ENCODE measurements at places on chromosomes 1 and 21.

DNA sequence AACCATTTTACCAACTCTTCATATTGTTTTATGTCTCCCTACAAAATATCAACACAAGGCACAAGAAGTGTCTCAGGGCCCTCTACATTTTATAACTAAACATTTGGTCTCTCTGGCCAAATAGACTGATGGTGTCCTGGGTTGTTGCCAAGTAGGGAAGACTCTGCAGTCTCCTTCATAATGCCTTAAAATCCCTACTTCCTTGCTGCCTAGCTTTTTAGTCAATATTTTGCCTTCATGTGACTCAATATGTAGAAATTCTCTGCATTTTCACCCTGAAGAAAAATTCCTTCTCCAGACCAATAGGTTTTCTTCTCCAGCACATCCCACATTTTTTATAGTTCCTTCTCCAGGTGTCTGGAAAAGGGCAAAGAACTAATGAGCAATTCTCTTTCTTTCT lies 72.6 kb upstream of the IPO9 start:
- no peak for DNase-seq

GRCh38 chr1:30639881-30640452 lies 83.4 kb downstream of the MATN1 start:
- DNase-seq, result no peak

DNA sequence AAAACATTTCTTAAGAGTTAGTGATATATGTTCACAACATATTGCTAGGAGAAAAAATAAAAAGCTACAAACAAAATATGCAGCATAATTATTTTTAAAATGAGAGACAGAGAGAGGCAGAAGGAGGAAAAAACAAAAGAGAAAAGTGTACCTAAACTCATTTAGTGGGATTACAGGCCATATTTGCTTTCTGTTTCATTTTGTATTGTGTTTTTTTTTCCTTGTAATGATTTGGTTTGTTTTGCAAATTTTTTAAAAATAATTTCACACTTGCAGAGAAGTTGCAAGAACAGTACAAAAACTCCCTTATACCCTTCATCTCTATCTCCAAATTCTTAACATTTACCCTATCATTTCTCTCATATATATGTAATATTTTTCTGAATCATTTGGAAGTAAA lies 65.0 kb downstream of the LBR start:
- DNase-seq, result no peak

GRCh38 chr1:1577367-1578011 lies 2.8 kb upstream of the SSU72 start:
- DNase-seq, result no peak

- no peak for DNase-seq
Observed at GRCh38 chr1:184813528-184814089, 59.0 kb upstream of the EDEM3 start.

GRCh38 chr1:15678578-15678977 lies 5.5 kb upstream of the PLEKHM2 start:
- peak; percentile 41 for DNase-seq

GRCh38 chr1:163231385-163231784 lies 28.7 kb upstream of the RGS5 start:
- no peak for DNase-seq

DNA sequence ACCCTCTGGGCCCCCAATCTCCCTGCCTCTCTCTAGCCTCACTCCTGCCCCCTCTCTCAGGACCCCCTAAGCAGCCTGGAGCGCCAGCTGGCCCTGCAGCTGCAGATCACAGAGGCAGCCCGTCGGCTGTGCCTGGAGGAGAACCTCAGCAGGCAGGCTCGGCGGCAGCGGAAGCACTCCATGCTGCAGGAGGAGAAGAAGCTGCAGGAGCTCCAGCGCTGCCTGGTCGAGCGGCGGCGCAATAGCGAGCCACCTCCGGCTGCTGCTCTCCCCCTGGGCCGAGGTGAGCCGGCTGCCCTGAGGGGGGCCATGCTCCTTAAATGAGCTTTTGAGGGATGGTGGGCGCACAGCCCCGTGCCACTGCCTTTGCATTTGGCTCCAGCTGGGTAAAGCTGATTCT lies 6.2 kb downstream of the INAVA start:
- no peak for DNase-seq

GRCh38 chr1:193960499-193960898 lies 774.1 kb upstream of the B3GALT2 start:
- DNase-seq, result no peak

DNA sequence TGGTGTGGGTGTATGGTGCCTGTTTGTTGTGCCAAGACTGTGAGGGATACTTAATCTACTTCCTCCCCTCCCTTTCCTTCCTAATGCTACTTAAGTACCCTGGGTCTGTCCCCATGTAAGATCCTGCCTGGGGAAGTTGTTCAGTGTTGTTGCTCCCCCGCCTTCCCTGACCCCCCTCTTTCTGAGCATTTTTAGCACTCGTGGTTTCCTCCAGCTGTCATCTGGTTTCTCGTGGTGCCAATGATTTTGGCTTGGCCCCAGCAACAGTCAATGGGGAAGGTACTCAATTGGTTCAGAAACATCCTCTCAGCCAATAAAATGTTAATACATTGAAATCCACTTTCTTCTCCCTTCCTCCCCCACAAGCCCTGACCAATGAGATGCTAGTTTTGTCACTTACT lies 8.0 kb upstream of the B4GALT3 start:
- DNase-seq, result no peak

- peak; percentile 16 for DNase-seq
Observed at GRCh38 chr1:66253330-66253921, 280.5 kb upstream of the SGIP1 start.

DNA sequence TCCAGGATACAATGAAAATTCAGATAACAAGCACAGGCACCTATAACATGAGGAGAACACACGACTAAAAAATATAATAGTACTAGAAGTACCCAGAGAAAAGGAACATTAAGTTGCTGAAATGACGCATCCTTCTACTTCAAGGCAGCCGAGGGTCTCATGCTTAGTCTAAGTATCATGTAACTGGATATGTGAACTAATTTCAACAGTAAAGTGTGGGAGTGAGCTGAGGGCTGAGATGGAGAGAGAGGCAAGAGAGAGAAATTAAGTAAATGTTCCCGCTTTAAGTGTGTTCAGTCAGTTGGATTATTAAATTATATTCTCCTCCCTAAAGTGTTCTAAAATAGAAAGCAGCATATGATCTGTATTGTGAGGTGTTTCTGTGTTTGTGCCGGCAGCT lies 152.2 kb upstream of the KRTAP19-8 start:
- no peak for DNase-seq

DNA sequence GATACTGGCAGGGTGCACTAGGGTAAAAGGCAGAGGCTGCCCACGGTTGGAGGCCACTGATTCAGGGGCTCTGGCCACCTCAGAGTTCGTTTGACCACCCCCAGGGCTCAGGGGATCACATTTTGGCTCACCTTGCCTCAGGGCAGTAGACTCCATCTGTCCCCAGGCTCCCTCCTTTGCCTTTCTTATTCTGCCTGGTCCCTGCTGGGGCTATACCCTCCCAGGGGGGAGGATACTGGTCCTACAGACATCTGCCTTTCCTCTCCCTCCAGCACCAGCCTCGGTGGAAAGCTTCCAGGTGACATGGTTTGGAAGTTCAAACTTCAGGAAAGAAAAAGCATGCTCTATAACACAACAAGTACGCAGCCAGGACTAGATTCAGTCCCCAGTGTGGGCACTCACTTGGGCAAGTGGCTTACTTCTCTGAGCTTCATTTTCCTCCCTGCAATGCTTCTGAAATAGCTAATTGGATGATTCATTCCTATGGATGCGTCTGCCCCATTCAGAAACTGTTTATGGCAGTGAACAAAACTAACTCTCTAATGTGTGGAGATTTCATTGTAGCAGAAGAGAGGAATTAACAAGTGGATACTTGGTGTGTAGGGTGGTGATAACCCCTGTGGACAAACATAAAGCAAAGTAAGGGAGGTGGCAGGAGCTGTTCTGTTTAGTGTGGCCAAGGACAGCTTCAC lies 154.8 kb downstream of the TRABD2B start:
- no peak for DNase-seq

DNA sequence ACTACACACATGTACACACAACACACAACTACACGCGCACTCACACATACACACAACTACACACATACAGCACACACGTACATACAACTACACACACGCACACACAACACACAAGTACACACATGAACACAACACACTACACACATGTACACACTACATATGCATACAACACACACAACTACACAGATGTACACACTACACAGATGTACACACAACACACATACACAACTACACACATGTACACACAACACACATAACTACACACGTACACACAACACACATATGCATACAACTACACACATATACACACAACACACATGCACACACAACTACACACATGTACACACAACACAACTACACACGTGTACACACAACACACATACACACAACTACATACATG lies 318.6 kb downstream of the CAMTA1 start:
- DNase-seq, result no peak

- peak; percentile 22 for DNase-seq
Observed at GRCh38 chr1:22861764-22862440, 110.8 kb downstream of the LACTBL1 start.

DNA sequence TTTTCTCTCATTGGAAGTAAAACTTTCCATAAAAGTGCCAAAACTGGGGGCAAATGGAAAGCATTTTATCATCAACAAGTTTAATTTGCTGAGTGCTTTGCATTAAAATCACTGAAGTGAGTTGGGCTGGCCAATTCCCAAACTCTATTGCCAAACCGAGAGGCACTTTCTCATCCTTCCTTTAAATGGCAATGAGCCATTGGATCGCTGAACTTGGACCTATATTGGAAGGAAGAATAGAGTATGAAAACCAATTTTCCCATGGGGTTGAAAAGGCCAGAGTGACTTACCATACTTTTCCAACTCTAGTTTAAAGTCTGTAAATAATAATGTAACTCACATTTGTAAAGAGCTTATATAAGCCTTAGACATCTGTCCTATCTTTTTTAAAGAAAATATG lies 189.1 kb upstream of the C1orf87 start:
- no peak for DNase-seq

DNA sequence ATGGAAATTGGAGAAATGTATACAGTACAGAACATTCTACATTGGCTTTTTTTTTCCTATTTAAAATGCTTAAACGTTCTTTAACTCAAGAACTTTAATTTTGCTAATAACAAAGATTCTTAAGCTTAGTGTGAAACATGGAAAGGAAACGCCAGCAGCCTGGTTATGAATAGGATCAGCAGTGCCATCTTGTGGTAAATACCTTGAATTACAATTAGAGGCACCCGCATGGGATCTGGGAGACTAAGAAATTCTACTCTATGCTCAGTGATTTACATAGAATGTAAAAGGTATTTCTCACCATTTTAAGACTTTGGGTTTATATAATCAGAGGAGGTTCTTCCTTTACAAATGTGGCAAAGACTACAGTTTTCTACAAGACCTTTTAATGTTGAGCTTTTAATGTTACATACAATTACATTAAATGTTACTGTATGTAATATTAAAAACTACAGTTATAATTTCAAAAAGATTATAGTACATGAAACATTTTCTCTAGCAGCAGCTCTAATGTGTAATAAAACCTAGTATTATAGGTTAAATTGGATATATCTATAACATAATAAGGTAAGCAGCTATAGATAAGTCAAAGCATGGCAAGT lies 32.1 kb upstream of the APOBEC4 start:
- DNase-seq, result no peak

GRCh38 chr1:101507547-101507971 lies 270.7 kb downstream of the S1PR1 start:
- DNase-seq, result peak; percentile 6

DNA sequence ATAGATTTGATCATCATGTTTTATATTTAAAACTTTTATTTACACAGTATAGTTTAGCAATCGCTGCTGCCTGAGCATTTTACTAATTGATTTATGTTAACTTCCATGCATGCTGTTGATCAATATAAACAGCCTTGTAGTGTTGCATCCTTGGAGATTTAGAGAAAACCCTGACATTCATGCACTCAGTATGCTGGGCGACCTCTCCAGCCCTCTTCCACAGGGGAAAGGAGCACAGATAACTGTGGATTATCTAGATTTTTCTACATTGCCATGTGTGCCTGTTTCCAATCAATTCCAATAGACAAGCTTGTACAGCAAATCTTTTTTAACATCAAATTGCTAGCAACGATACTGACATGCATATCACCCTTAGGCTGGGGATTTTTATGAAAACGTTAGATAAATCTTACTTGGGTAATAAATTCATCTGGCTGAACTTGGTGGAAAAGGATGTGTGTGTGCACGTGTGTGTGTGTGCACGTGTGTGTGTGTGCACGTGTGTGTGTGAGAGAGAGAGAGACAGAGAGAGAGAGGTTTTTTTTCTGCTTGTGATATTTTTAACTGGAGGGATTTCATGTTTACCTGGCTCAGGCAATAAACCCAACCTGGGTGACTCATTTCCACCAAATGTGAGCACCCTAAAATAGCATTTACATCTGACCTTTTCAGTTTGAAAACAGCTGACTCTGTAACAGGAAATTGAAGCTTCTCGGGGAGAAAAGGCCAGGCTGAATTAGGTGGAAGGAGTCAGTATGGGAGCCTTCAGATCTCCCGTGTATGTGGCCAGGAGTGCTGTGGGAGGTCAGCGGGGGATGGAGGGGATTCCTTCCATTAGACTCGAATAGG lies 339.8 kb downstream of the PRDM2 start:
- no peak for DNase-seq

DNA sequence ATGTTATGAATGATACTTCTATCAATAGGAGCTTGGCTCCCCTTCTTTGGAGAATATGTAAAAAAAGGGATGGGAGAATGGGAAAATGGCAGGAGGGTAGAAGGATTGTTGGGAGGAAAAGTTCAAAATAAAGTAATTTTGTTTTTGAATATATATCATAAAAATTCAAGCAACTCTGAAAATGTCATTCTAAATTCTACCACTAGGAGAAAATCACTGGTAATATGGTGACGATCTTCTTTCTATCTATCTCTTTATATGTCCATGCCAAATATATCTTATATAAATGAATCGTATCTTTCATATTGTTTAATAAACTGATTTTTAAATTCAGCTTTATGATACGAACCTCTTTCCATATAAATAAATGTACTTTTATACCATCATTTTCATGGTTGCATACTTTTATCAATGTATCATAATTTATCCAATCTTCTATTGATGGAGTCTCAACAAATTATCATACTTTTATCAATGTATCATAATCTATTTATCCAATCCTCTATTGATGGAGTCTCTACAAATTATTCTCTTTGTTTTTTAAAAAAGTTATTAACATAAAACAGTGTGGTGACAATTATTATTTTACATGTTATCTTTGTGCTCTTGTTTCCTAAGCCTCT lies 73.7 kb upstream of the MARK1 start:
- no peak for DNase-seq

- DNase-seq, result peak; percentile 54
Observed at GRCh38 chr1:34763142-34763781, 3.7 kb downstream of the GJB4 start.

GRCh38 chr1:38546636-38547035 lies 312.9 kb downstream of the RRAGC start:
- DNase-seq, result no peak

GRCh38 chr21:36698385-36698980 lies 432 bp upstream of the SIM2 start:
- DNase-seq, result no peak

DNA sequence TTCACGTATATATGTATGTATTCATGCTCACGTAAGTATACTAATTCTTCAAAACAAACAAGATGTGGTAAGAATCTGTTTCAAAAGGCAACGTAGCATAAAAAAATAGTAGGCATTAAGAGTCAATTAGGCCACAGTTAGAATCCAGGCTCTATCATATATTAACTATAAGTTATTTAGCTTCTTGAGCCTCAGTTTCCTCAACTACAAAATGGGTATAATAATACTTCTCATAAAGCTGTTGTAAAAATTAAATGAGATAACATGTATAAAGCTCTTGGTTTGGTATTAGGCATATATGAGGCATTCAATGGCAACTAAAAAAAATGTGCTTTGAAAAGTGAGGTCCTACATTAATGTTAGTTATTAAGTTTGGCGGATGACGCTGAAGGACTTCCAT lies 9.2 kb downstream of the B3GALNT2 start:
- no peak for DNase-seq

Data from T1000 (cell line).